Stimulated activated CD4-positive, alpha-beta T cell treated with anti-CD3 and anti-CD28 coated beads, Interleukin-15, amount 100 ng/mL, for 24 hours (primary cell): ENCODE measurements at places on chromosomes 11 and 22.
A peak's percentile ranks its signal among the peaks of the same experiment; 100 is the strongest.

- no peak for DNase-seq
Observed at GRCh38 chr11:72821221-72821919, 7.2 kb downstream of the ATG16L2 start.

DNA sequence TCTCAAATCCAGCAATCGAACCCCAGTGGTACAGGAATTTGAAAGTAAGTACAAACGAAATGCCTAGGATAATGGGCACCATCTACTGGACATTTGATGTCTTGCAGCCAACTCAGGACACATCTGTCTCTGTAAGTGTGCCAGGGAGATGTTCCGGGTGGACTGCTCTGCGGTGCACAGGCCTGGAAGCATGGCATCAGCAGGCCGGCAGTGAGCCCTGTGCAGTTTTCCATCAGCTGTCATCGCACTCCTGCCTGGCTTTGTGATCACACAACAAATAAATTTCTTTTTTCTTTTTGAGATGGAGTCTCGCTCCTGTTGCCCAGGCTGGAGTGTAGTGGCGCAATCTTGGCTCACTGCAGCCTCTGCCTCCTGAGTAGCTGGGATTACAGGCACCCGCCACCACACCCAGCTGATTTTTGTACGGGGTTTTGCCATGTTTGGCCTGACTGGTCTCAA lies 71.0 kb downstream of the JAM3 start:
- peak; percentile 59 for DNase-seq

DNA sequence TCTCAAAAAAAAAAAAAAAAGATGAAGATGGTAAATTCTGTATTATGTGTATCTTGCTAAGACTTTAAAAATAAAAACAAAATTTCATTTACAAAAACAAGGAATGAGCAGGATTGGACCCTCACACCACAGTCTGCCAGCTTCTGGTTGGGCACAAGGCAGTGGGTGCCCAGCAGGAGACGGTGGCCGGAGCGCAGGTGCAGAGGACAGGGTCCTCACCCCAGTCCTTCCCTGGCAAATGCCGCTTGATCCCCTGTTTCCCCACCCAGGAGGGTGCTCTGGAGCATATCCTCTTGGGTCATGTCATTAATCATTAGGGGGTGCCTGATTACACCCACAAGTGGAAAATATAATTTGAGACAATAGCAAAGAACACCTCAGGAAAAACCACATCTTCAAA lies 31.2 kb downstream of the SHANK2 start:
- DNase-seq = no peak

GRCh38 chr11:92758241-92758780 lies 211.1 kb upstream of the MTNR1B start:
- no peak for DNase-seq

GRCh38 chr11:122304306-122304705 lies 188.3 kb upstream of the BLID start:
- DNase-seq = no peak

DNA sequence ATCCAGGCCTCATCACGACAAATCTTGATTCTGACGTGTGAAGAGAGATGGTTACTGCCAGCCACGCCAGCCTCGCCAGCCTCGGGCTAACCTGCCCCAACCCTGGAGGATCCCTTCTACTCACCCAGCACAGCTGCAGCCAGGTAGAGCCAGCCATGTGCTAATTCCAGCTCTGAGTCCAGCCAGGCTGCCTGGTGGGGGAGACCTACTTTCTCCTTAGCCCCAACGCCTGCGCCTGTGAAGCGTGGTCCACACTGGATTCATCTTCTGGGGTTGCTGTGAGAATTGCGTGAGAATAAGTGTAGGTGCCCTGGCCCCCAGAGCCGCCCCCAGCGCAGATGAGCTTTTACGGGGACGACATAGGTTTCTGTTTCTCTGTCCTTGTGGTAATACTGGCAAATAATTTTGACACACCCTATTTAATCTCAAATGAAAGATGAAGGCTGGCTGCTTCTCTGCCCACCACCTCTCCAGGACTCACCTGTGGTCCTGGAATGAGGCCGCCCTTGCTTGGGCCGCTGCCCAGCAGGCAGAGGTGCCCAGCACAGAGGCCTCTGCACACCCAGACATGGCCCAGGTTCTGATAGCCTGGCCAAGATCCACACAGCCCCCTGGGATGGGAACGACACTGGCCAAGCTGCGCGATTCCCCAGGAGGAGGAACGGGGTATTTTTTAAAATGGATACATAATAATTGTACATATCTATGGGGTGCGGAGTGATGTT lies 528.4 kb downstream of the TBC1D22A start:
- no peak for DNase-seq

GRCh38 chr11:114233755-114234154 lies 62.4 kb upstream of the NNMT start:
- no peak for DNase-seq

- DNase-seq = no peak
Observed at GRCh38 chr11:131533149-131533548, 162.7 kb downstream of the NTM start.

GRCh38 chr22:45216133-45217003 lies 24.3 kb downstream of the KIAA0930 start:
- no peak for DNase-seq

DNA sequence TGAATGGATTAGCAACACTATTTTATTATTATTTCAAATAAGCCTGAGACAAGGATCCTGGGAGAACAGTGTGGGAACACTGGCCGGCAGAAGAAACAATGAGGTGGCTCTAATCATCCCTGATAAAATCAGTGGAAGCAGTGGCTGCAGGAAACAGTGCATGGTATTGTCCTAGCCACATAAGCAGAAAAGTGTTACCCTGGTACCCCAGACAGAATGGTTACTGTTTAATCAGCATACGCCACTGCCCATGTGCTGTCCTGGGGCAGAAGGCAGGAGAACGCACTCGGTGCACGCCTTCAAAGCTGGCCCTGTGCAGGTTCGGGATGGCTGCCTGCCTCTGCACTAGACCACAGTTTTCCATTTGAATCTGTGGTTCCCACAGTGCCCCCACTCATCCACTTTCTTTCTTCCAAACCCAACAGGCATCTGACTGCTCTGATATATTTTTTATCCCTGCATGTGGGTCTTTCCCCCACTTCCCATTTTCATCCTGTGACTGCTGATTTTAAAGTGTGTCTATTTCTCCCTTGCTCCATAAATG lies 25.7 kb downstream of the OPCML start:
- DNase-seq = no peak

DNA sequence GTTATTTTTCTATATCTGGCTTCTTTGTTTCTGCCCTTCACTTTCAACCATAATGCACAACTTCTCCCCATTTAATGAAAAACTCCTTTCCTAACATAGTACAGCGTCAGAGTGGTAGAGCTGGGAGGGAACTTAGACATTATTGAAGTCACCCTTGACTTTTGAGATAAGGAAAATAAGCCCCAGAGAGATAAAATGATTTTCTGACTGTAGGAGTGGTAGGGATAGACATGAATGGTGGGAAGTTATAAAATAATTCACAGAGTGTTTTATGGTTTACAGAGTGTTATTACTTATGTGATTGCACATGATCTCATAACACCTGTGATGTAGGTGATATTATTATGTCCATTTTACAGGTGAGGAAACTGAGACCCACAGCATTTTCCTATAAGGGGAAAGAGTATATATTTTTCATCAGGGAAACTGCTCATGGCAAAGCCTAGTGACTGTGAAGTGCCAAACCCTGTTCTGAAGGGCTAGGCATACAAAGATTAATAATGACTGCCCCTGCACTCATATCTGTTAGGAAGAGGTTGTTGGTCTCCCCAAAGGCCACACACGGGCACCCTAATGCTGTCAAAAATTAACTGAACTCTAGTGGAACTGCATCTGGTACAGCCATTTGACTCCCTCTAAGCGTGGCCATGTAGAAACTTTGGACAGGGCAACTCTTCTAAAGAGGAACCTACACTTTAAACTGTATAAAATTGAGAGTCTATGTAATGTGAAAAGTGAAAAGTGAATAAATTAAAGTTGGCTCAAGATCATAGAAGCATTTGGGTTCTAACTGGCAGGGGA lies 61.1 kb upstream of the PICALM start:
- no peak for DNase-seq

- no peak for DNase-seq
Observed at GRCh38 chr22:38569181-38569971, 607 bp downstream of the DMC1 start.

DNA sequence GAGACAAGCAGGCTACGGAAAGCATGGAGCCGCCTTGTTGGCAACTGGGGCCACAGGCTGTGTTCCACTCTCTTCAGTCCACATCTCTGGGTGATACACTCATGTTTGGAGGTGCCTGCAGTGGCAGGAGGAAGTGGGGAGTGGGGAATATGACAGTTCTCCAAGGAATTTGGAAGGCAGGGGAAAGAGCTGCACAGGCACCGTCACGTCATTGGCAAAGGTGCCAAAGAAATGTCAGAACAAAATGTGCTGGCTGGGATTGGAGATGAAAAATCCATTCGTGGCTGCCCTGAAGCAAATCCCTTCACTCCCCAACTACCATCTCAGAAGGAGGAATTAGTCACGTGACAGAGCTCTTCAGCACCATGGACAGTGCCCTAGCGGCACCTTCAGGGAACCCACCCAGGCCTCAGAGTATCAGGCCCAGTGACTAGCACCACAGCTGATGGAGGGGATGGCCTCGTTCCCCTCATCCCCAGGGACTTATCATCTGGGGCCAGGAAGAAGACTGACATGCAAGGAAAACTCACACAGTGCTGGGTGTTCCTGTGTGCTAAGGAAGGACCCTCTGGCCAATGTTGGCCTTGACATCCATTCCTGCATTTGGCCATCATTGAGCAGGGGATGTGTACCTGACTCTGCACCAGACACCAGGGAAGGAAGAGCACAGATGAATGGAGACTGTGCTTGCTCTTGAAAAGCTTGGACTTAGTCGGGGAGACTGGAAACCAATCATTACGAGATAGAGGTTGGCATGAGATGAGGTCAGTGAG lies 48.5 kb upstream of the PRDM11 start:
- DNase-seq = peak; percentile 47

- peak; percentile 88 for DNase-seq
Observed at GRCh38 chr22:28955817-28956216, 72.4 kb downstream of the ZNRF3 start.

- DNase-seq = no peak
Observed at GRCh38 chr22:21010426-21011113, 4.4 kb upstream of the P2RX6 start.

- no peak for DNase-seq
Observed at GRCh38 chr22:49099089-49099488, 728.6 kb downstream of the BRD1 start.

- DNase-seq = no peak
Observed at GRCh38 chr11:63940786-63941185, 2.0 kb downstream of the NAA40 start.

- DNase-seq = no peak
Observed at GRCh38 chr11:77442394-77443053, 31.4 kb downstream of the PAK1 start.

GRCh38 chr22:46791201-46791731 lies 28.8 kb downstream of the TBC1D22A start:
- peak; percentile 83 for DNase-seq
